ENCODE measurements at places on chromosomes 12 and 14.

- no peak for DNase-seq
Observed at GRCh38 chr14:23171222-23171975, 12.1 kb downstream of the SLC7A8 start.

- DNase-seq = no peak
Observed at GRCh38 chr12:116241157-116241759, 36.2 kb downstream of the MED13L start.

DNA sequence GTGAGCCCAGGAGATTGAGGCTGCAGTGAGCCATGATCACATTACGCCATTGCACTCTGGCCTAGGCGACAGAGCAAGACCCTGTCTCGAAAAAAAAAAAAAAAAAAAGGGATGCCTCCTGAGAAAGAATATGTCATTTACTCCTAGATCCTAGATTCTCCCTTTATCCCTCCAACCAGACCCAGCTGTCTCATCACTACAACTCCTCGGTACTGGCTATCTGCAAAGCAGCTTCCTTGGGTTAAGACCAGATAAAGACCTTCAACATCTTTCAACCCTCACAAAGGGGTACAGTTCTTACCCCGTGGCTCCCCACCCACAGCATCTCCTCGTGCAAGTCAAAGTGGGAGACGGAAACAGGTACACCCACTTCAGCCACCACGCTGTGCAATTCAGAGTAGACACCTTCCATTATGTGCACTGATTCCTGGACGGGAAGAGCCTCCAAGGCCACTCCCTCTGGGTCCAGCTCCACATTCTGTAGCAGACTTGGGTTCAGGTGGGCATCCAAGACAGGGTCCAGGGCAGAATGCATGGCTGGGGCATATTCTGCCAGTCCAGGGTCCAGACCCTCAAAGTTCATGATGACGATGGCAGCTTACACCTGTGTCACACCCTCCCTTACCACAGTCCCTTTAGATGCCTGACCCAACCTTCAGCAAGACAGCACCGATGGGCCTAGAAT, 1.1 kb downstream of the PAN2 start:
- DNase-seq = no peak

GRCh38 chr12:131832321-131833231, 4.4 kb downstream of the MMP17 start:
- no peak for DNase-seq

GRCh38 chr12:50070314-50071060, 13.1 kb downstream of the ASIC1 start:
- peak; percentile 47 for DNase-seq

GRCh38 chr12:27627123-27627852, 69.0 kb upstream of the REP15 start:
- DNase-seq = no peak

DNA sequence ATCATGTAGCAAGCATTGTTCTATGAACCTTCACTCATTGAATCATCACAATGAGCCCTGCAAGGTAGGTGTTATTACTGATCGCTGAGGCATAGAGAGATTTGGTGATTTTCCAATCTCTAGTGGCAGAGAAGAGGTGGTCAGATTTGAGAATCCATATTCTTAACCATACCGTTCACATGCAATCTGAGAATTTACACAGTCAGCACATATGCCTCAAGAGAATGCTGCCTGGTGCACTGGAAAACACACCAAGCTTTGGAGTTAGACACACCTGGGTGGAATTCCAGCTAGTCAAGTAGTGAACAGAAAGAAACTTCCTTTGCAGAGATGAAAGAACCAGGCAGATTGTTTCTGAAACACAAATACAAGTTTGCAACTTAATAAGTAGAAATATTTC, 94.1 kb downstream of the LGR5 start:
- no peak for DNase-seq

GRCh38 chr12:121921066-121921465, 2.7 kb downstream of the CFAP251 start:
- no peak for DNase-seq

DNA sequence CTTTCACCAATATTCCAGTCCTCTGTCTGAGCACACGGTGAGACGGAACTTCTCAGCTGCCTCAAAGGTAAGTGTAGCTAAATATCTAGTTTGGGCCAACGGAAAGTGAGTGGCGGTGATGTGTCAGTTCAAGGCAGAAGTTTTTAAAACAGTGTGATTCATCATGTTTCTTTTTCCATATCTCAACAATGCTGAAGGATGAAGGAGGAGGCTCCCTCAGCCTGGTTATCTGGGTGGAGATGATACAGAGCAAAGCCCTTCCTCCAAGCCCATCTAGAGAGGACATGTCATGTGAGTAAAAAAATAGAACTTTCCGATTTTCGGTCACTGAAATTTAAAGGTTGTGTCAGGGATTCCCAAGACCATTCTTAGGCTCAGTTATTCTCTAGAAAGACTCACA, 13.1 kb upstream of the ANP32D start:
- DNase-seq = no peak

DNA sequence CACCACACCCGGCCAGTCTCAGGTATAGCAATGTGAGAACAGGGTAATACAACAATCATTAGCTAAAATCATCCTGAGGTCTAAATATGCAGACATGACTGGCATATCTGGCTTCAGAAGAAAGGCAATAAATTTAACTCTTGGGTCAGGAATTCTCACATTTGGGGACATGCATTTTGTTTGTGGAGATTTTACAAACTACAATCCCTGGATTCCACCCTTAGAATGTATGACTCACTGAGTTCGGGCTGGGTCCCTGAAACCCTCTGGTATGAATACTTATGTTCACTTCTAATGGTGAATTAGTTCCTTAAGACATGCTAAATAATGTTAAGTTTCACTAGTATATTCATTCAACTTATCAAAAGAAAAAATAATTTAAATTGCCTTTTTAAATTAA, 98.9 kb upstream of the HMGA2 start:
- DNase-seq = no peak

- no peak for DNase-seq
Observed at GRCh38 chr14:100439781-100440180, 116.6 kb downstream of the SLC25A47 start.

Measured in GM12892 (cell line).